ENCODE measurements at places on chromosomes 3 and 15.

GRCh38 chr3:32815841-32816438 is 1.9 kb upstream of the TRIM71 start:
- no peak for DNase-seq

- no peak for DNase-seq
These were observed 27.4 kb upstream of the CD47 start for GRCh38 chr3:108118038-108118768.

DNA sequence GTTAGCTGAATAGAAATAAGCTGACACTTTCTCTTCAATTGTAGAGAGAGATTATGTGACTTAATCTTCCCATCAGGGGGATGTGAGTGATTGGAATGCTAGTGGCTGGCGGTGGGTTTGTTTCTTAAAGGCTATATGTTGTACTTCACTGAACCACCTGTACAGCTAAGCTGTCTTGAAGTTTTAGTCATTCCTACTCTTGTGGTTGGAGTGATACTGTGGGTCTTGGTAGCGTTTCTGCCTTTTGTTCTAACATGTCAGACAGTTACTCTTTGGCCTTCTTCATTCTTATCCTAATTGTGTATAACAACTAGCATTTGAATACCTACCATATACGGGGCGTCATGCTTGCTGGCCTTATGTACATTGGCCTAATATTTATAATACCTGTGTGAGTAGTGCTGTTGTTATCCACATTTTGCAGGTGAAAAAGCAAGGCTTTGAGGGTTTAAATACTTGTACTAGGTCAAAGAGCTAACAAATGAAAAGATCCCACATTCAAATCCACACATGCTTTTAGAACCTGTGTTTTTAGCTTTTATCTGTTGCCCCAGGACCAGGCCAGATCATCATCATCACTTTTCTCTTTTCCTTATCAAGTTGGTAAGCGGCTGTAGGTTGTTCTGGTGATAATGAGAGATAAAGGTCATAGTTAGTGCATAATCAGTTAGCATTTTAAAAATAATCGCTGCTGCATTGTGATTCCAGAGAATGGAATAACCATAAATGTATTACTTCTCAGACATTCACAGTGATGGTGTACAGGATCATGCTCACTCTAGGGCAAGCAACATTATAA is 50.2 kb downstream of the AKAP13 start:
- DNase-seq, result no peak

DNA sequence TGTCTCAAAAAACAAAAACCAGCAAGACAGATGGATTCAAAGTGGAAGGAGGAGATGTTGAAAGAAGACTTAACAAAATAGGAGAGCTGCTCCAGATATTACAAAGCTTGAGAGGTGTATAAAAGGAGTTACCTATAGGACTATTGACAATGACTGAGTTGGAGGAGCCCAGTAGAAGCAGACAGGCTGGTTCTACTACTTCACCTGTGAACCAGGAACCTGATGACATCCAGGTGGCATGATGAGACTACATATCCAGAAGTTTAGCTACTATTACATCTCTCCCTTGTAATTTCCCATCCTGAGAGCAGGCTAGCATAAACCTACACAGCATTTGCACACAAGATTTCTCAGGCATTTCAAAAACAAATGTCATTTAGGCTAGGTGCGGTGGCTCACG is 49.3 kb downstream of the CPEB1 start:
- no peak for DNase-seq

DNA sequence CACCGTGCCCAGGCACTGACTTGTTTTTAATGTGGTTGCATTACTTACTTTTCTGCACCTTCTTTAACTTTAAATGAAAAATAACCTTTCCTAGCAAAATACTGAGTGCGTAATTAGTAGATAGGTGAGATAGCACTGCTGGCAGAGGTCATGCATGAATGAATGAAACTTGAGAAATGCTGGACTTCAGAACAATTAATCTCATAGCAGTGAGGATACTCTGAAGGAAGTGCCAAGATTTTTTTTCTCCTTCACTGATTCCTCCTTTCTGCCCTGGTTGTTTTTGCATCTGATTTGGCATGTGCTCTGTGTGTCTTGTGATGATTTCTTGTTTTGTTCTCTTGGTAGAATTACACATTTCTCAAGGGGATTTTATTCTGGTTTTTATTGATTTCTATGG is 378.9 kb downstream of the PTPRG start:
- DNase-seq, result no peak

GRCh38 chr3:72474775-72475174 is 373.5 kb downstream of the SHQ1 start:
- DNase-seq, result no peak

DNA sequence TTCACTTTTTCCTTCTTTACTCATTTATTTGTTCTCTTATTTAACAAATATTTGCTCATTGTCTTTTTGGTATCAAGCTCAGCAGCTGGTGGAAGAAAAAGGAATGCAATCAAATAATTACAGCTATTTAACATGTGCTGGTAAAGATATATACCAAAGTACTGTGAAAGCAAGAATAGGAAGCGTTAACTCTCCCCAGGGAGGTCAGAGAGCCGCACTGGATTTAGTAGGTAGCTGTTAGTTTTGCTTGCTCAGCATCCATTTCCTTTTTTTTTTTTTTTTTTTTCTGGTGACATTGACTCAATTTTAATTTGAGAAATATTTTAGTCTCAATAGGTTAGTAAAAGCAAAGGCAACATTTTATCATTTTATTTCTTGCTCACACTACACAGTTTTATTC is 308.5 kb upstream of the MDFIC2 start:
- no peak for DNase-seq

GRCh38 chr3:158751316-158751715 is 19.1 kb upstream of the RARRES1 start:
- DNase-seq, result no peak

- DNase-seq, result no peak
These were observed 1.9 kb downstream of the AQP9 start for GRCh38 chr15:58139989-58140522.

- no peak for DNase-seq
These were observed 227.4 kb upstream of the AZI2 start for GRCh38 chr3:28575746-28576613.

DNA sequence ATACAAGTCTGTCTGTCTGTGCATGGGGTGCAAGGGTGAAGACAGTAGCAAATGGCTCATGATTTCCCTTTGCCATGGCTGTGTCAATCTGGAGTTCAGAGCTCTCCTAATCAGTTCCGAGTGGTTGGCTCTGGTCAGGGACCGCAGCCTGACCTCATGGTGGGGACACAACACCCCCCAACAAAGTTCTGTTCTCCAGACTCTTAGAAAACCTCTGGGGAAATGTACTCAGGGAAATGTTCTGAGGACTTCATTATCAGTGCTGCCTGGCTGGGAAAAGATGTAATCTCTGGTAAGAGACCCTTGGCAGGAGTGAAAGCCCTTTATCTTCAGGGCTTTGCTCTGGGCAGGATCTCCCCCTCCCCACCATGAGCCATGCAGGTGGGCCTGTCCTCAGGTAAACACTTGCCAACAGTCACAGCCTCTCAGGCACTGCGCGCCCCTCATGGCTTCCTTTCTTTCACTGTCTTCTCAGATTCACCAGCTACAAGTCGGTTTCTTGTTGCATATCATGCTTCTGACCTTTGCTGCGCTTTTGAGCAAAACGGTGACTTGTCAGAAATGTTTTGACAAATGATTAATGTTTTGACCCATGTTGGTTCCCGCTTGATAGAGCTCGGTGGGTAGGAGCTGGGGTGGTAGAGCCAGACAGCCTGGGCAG is 95.5 kb downstream of the ST6GAL1 start:
- no peak for DNase-seq

GRCh38 chr15:70447928-70448698 is 315.2 kb downstream of the UACA start:
- peak; percentile 95 for DNase-seq

DNA sequence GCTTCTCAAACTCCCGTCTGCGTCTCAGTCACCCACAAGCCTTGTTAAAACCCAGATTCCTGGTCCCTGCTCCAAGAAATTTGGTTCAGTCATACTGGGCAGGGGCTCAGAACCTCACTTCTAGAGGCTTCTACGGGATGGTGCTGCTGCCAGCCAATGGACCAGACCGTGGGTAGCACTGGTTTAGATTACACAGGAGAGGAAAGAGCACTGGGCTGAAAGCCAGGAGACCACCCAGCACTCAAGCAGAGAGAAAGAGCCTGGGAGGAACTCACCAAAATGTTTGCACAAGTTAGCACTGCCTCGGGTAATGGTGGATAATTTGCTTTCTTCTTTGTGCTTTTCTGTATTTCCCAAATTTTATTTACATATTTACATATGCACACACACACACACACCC is 46.9 kb upstream of the MUC13 start:
- no peak for DNase-seq

DNA sequence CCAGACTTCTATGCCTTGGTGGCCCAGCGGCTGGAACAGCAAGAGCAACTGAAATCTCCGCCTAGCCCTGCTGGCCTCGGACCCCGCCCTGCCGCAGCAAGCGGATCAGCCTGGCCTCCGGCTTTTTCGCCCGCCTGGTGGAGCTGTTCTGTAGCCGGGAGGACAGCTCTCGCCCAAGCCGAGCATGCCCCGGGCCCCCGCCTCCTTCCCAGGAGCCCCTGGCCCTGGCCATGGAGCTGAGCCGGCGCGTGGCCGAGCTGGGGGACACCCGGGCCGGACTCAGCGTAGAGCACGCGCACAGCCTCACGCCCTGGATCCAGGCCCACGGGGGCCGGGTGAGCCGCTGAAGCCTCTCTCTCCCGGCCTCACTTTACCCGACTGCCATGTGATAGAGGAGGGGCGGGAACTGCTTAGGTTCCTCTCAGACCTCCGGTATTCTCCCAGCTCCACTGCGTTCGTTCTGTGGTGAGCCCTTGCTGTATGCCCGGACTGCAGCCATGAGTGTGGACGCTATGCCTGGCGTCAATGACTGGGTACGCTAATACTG is 24.1 kb upstream of the MRPL3 start:
- DNase-seq, result no peak

- DNase-seq, result no peak
These were observed 8.3 kb downstream of the ARL13B start for GRCh38 chr3:93988283-93988682.

GRCh38 chr3:126530171-126531050 is 6.5 kb downstream of the CHST13 start:
- DNase-seq, result peak; percentile 97

DNA sequence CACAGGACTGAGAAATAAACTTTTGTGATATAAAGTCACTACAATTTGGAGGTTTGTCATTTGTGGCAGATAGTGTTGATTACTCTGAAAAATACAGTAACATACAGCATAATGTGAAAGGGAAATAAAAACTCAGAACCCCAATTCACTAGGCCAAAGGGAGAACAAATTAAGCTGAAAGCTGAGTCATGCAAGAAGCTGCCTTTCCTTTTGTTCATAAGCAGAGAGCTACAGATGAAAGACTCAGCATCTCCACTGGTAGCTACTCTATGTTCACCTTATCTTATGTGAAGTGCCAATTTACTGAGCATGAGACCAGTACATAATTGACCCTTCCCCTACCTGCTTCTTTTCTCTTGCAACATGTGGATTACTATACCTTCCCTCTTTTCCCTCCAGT is 19.3 kb upstream of the SLTM start:
- DNase-seq, result no peak

- no peak for DNase-seq
These were observed 825.7 kb downstream of the SQOR start for GRCh38 chr15:46460431-46461094.

All from GDM1 (cell line).